Esophagus squamous epithelium (tissue), 5 donors: ENCODE measurements at places on chromosomes 16 and 17.

- no peak for DNase-seq
Measured at GRCh38 chr17:44037471-44037870, 22.7 kb upstream of the TMEM101 start.

DNA sequence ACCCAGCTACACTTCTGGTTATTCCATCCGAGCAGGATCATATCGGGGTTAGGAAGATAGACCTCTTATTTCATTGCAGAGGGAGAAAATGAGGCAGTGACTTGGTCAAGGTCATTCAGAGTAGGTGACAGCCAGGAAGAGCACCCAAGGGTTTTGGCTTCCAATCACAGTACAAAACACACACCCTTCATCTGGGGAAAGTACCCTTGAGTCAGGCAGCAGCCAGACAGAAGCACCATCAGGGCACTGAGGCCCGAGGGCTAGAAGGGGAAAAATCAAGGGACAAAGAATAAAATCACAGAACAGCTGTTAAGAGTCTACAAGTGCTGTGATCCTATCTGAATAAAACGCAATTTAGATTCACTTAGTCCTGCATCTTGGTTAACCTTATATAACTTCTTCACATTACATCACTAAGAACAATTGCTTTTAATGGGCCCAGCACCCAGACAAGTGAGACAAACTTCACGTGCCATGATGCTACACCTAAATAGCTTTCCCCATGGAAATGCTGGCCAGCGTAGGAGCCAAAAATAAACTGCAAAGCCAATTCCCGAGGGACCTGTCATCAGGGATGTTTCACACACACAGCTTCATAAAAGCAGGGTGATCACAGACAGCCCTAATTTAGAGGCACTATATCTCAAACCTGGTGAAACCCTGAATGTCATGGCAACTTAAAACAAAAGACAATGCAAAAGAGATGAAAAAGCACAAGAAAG lies 4.9 kb downstream of the UBE2O start:
- no peak for DNase-seq

DNA sequence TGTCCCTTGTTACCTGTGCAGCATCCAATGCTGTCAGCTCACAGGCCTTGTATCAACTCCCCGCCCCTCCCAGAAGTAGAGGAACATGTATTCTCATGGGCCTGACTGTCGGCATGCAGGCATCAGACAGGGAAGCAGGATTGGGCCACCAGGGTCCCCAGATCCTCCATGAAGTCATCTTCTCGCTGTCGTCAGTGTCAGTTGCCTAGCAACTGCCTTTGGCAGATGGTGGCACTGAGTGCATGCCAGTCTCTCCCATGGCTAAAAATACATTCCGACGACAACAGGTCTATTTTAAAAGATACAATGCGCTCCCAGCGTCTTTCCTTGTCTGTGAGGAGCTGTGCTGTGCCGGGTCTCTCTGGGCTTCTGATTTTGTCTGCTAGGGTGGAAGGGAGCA lies 36.8 kb upstream of the CES5A start:
- no peak for DNase-seq

- DNase-seq: no peak
Measured at GRCh38 chr16:9095656-9096397, 4.4 kb downstream of the HAPSTR1 start.

- DNase-seq: no peak
Measured at GRCh38 chr16:88761830-88762229, 23.2 kb downstream of the PIEZO1 start.

GRCh38 chr17:40486522-40487370 lies 14.7 kb downstream of the TNS4 start:
- no peak for DNase-seq

DNA sequence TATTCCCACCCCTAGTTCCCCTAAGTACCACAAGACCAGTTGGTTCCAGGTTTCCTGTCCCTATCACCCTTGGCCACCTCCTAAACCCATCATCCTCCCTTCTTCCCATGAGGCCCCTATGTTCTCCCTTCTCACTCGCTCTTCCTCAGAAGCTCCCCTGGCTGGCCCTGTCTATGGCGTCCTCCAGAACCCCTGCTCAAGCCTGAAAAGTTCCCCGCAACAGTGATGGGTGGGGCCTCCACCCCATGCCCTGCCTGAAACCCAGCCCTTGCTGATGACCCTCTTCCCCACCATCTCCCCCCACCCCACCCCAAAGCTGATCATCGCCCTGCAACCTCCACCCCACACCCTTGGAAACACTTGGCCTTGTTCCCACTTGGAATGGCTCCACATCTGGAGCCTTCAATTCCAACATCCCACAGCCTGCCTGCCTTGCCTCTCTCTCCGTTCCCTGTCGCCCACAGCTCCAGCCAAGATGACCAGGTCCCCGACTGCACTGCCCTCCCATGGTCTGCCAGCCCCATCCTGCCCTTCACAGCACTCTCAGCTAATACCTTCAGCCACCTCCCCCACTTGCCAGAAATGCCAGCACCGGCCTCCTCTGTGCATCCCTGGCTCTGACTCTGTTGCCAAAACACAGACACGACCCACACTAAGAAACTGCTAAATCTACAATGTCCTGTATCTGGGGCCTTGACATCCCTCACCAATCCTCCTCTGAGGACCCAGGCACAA lies 10.5 kb downstream of the OSBPL7 start:
- DNase-seq: no peak

DNA sequence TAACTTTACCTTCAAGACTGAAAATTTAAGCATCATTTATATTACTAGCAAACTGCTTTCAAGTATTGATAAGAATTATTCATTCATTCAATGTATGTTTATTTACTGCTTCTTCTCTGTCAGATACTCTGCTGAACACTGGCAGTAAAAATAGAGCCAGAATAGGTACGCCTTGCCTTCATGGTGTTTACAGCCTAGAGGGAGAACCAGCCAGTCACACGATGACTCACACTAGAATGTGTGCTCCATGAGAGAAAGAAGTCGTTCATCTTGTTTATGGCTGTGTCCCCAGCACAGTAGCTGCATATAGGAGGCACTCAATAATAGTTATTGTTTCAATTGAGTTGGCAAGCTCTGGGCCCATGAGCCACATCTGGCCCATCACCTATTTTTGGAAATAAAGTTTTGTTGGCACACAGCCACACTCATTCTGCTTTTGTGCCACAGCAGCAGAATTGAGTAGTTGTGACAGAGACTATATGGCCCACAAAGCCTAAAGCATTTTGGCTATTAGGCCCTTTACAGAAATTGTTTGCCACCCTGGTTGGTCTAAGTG lies 84.2 kb downstream of the TMC6 start:
- no peak for DNase-seq

DNA sequence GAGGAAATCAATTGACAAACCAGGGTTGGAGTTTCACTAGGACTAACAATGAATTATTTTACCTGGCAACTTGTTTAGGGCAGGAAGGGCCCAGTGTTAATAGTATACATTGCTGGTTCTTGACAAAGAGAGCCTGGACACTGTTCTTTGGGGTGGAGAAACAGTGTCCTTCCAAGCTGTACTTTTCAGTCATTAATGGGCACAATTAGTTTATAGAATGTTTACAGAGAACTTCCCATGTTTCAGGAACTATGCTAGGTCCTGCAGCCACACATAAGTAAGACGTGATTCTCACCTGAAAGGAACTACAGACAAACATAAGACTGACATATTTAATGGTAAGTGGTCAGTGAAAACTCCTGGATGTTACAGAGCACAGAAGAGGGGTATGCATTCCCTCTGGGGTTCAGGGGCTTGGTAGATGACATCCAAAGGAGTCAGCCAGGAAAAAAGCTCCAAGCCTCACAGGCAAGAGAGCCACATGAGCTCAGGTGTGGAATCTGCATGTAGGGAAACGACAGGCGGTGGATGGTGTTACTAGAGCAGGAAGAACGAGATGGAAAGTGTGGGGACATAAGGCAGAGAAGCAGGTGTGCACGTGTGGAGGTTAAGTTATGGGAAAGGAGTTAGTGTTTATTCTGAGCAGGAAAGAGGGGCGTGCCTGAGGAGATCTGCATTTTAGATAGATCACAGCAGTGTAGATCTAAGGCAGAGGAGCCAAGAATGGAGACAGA lies 3.8 kb upstream of the DYNLL2 start:
- no peak for DNase-seq

GRCh38 chr17:55433629-55434422 lies 12.2 kb upstream of the MMD start:
- DNase-seq: no peak

DNA sequence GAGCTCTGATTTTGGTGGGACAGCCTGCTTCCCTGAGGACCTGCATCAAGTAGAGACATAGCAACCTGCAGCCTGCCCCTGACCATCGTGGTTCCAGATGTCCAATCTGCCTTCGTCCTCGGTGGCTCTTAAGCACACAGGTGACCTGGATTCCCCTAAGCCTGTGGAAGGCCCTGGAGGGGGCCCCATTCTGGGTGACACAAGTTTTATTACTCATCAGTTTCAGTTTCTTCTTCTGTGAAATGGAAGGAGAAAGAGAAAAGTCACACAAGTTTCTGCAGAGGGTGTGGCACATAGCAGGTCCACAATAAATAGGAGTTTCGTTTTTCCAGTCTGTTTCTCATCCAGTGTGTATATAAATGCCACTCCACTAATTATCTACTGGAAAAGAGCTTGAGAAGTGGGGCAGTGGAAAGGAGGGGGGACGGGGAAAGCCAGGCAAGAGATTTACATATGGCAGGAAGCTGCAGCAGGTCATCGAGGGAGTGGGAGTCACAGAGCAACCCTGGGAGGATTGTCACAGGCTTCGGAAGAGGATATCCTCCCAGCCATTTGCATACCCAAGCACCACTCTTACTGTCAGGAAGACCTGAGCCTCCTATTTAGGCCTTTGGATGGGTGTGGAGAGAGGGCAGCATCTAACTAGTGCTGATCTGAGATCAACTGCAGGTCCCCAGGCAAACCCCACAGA lies 10.0 kb upstream of the NOS2 start:
- no peak for DNase-seq

- no peak for DNase-seq
Measured at GRCh38 chr16:27169511-27170071, 33.7 kb upstream of the KDM8 start.

DNA sequence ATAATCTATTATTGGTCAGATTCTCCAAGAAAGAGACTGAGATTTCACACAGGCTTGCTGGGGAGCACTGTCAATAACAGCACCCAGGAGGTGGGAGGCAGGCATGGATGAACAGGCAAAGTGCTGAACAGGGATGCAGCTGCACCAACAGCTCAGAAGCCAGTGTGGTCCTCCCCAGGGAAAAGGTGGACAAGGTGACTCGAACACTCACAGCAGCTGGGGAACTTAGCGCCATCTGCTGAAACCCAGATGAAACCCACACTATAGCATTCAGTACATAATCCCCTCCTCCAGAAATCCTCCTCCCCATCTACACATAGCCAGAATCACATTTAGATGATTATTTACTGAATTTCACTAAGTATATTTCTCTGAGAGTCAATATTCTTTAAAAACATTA lies 255.2 kb upstream of the WSB1 start:
- DNase-seq: no peak

DNA sequence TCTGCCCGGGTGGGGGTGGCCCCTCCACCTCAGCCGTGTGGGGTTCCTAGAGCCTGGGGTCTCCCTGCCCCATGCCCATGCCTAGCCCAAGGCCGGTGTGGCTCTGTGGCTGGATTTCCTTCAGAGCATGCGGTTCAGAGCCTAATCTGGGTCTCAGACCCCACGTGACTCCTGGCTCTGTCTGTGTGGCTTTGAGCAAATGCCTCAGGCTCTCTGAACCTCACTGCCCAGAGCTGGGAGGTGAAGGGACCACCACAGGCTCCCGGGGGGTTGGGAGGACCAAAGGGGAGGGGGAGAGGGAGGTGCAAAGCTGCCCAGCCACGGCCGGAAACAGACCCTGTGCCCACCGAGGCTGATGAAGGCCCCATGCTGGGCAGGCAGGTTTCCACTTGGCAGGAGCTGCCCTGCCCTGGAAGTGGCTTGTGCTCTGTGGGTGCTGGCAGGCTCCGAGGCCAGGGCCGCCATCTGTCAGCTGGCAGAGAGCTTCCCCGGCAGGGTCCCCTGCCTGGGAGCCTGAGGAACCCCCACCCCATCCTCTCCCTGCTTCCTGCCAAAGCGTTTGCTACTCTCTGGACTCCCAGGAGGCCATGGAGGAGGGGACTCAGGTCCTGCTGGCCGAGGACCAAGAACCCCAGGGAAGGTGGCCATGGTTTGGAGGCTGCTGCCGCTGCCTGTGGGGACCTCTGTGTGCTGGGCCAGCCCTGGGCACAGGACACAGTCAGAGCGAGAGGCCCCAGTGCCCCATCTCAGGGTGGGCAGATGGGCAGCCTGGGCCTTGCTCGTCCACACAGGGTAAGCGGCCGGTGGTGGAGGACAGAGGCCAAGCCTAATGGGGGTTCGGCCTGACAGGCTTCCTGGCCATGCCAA lies 4.0 kb downstream of the CDH15 start:
- DNase-seq: no peak

GRCh38 chr17:3935140-3935542 lies 18.9 kb upstream of the P2RX1 start:
- no peak for DNase-seq

- DNase-seq: no peak
Measured at GRCh38 chr17:44589316-44590071, 32.2 kb downstream of the FZD2 start.

GRCh38 chr17:72898725-72899124 lies 193.8 kb downstream of the SLC39A11 start:
- no peak for DNase-seq
